Ovary (tissue), 10 donors: ENCODE measurements at places on chromosomes 5 and 9. TPM values are rescaled to one million over a fixed set of nuclear protein-coding genes. Genes with fewer than 3 reads are reported as not detected.

The IL17B gene
- total RNA-seq: not detected

The SLC45A2 gene
- total RNA-seq: 0.15 TPM

- no peaks in the 10 kb centered on the region for H3K36me3 ChIP-seq
- H3K4me1 ChIP-seq: peaks cover 8% of the 10 kb centered on the region
- H3K27ac ChIP-seq: no peak overlapping the region
- H3K4me3 ChIP-seq: no peak overlapping the region
- DNase-seq: no peak
- H3K27me3 ChIP-seq: no peaks in the 10 kb centered on the region
Observed at GRCh38 chr5:37714756-37715155, 125.1 kb downstream of the GDNF start.

DNA sequence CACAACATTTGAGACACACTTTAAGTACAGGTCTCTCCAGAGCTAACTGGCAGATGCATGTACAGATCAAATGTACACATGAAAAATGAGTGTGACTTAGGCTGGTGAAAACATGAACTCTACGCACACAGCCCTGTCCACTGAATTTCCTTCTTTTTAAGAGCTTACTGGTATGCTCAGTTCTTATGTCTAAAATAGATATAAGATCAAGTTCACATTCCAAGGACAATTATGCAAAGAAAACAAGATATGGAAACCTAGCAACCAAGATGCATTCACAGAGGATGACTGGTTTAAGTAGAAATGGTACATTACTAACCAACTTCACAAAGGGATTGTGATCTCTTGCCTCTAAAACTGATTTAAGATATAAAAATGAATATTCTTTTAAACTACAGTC is 56.7 kb downstream of the TLE1 start:
- H3K27ac ChIP-seq: no peak overlapping the region
- peaks cover 2% of the 10 kb centered on the region for H3K4me1 ChIP-seq
- H3K27me3 ChIP-seq: no peaks in the 10 kb centered on the region
- no peak overlapping the region for H3K4me3 ChIP-seq

- no peak for DNase-seq
- H3K36me3 ChIP-seq: no peaks in the 10 kb centered on the region
- H3K4me1 ChIP-seq: no peaks in the 10 kb centered on the region
Observed at GRCh38 chr9:106798016-106798799, 64.8 kb upstream of the ZNF462 start.

DNA sequence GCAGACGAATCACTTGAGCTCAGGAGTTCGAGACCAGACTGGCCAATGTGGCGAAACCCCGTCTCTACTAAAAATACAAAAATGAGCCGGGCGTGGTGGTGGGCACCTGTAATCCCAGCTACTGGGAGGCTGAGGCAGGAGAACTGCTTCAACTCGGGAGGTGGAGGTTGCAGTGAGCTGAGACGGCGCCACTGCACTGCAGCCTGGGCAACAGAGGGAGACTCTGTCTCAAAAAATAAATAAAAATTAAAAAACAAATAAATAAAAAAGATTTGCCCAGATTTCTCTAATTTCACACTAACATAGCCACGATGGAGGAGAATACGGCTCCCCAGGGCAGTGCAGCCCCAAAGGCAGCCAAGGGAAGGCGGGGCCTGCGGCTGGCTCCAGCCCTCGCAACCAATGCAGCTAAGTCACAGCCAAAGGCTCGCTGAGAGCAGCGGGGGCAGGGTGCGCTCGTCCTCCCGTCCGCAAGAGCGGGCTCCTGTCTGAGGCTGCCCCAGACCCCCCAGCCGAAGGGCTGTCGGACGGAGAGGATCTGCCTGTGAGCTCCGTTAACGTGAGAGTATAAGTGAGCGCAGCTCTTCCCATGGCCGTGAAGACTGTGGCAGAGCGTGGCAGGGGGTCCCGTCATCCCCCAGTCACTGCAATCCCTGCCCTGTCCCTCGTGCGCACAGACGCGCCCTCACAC is 43.5 kb downstream of the SLC12A7 start:
- no peak overlapping the region for H3K4me3 ChIP-seq
- no peaks in the 10 kb centered on the region for H3K4me1 ChIP-seq
- no peak overlapping the region for H3K27ac ChIP-seq
- no peaks in the 10 kb centered on the region for H3K36me3 ChIP-seq
- DNase-seq: no peak

DNA sequence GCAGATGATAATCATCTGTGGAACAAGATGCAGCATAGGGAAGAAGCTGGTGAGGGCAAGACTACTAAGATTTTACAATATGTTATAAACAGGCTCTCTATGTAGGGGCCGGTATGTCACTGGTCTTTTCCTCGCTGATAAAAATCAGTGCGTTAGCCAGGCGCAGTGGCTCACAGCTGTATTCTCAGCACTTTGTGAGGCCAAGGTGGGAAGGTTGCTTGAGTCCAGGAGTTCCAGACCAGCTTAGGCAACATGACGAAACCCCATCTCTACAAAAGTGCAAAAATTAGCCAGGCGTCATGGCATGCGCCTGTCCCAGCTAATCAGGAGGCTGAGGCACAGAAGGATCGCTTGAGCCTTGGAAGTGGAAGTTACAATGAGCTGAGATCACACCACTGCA is 135.9 kb downstream of the TUSC1 start:
- no peaks in the 10 kb centered on the region for H3K27me3 ChIP-seq
- H3K36me3 ChIP-seq: no peaks in the 10 kb centered on the region
- H3K4me3 ChIP-seq: no peak overlapping the region
- no peaks in the 10 kb centered on the region for H3K4me1 ChIP-seq
- no peak overlapping the region for H3K27ac ChIP-seq

GRCh38 chr9:84285381-84285780 is 55.2 kb downstream of the SLC28A3 start:
- no peaks in the 10 kb centered on the region for H3K27me3 ChIP-seq
- H3K27ac ChIP-seq: no peak overlapping the region
- no peak for DNase-seq

DNA sequence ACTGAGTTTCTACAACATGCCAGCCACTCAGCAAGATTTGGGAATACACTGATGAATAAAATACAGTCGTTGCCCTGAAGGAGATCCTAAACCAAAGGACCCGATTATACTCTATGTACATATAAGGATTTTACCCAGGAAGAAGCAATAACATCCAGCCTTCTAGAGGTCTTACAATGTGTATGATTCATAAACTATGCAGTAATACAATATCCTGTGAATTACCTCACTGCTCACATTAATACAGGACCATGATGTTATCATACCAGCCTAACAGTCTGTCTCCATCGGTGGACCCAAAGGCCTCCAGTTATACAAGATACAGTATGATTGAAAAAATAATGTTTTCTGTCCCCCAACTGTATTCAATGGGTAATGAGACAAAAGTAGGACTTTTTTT is 310.5 kb upstream of the TRPM3 start:
- H3K36me3 ChIP-seq: no peaks in the 10 kb centered on the region
- no peaks in the 10 kb centered on the region for H3K27me3 ChIP-seq
- DNase-seq: no peak
- H3K4me1 ChIP-seq: no peaks in the 10 kb centered on the region
- no peak overlapping the region for H3K27ac ChIP-seq
